Stimulated activated CD4-positive, alpha-beta T cell treated with anti-CD3 and anti-CD28 coated beads, Interleukin-15, amount 100 ng/mL, for 1 hour (primary cell): ENCODE measurements at places on chromosomes 4 and X.

- DNase-seq, result no peak
These were observed 513.6 kb upstream of the PITX2 start for GRCh38 chr4:111136438-111136837.

GRCh38 chrX:50066318-50066937, 134.4 kb downstream of the AKAP4 start:
- no peak for DNase-seq

DNA sequence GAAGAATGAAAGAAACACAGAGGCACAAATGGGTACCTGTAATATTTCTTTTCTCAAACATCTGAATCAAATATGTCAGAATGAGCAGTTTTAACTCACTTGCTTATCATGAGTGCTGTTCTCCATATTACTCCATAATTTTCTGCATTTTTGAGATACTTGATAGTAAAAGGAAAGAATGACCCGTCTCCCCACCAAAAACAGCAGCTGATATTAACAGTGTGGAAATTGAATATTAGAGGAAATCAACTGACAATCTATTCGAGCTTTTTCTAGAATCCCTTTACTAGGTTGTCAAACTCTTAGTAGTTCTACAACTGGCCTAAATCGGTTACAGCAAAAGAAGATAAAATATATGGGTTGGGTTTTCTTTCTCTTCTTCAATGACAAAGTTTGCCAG, 49.9 kb upstream of the HELT start:
- no peak for DNase-seq

DNA sequence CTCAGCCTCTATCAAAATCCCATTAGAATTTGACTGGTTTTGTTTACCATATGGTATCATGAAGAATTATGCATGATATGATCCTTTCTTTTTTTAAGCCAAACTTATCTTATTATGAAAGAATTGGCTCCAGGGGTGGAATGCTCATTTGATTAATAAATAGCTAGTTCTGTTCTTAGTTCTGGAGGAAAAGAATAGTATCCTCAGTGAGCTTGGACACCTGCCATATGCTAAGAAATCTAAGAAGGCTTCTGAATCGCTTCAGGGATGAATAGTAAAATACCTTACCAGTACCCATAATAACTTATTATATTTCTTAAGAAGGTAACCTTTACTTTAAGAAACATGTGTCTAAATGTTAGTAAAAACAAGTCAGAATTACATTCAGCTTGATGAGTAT, 803.6 kb downstream of the ADGRL3 start:
- DNase-seq, result no peak

GRCh38 chrX:70405003-70405402, 18.1 kb upstream of the GDPD2 start:
- DNase-seq, result no peak

DNA sequence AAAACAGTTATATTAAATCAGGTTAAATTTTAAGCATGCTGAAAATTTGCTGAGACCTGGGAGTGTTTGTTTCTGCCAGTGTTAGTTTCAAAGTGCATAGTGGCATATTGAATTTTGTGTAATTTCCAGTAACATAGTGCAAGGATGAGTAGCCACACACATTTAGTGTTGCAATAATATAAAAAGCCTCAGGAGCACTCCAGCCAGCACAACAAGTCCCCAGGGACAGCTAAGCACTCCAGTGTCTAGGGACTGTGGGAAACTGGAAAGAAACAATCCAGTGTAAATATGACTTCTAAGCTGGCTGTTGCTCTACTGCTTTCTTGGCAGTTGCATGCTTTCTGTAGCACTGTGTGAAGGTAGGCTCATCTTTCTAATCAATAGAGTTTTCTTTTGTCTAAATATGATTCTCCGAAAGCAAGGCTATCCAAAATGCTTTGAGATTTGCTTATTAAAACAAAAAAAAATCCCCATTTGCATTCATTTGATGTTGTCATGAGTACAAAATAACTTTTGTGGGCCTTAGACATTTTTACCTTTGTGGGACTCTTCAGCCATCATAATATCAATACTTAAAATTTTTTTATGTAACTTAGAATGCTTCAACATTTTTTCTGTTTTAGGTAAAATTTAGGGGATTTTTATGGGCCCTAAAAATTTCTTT, 24.2 kb upstream of the CXCL2 start:
- no peak for DNase-seq

DNA sequence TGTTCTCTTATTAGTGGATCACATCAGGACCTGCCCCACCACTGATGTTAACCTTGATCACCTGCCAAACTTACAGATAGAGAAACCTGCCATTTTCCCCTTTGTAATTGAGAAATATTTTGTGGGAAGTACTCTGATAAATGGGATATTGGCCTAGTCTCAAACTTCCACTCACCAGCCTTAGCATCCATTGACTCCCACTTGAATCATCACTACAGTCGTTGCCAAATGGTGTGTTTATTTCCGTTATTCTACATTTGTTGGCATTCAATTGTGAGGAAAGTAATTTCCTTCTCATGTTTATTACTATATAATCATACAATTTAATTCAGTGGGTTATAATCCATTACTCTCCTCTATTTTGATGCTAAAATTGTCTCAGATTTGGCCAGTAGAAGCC, 156.4 kb upstream of the CXCL13 start:
- no peak for DNase-seq
